ENCODE measurements at places on chromosomes 3 and 15.

DNA sequence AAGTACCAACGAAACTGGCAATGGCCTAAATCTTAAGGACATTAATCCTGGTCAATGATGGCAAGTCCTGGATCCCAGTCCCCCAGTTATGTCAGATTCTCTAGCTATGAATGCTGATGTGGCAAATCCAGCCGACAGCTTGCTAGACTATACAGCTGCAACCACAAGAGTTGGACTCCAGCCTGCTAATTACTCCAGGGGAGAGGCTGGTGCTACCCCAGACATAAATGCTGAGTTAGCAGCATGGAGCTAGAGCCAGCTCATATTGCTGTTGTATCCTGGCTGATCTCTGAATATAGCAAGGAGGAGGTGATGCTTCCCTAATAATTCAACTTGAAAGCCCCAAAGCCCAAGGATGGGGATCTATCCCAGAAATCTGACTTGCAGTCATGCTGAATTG is 207.1 kb downstream of the LRRN1 start:
- no peak for DNase-seq

DNA sequence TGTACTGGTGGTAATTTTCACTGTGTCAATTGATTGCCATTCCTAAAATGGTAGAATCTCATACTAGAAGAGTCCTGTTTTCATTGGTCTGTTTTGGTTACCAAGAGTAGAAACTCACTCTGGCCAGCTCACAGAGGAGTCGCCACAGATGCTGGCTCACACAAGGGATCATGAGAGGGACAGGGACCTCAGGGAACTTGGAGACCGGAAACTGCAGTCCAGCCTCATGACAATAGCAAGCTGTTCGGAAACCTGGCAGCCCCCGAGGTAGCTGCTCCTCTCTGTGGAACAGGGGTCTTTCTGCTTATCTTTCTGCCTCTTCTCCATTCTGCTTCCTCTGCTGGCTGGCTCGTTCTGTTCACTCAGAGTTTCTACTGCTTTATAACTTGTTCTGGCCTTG is 192.9 kb downstream of the PLCL2 start:
- DNase-seq = no peak

DNA sequence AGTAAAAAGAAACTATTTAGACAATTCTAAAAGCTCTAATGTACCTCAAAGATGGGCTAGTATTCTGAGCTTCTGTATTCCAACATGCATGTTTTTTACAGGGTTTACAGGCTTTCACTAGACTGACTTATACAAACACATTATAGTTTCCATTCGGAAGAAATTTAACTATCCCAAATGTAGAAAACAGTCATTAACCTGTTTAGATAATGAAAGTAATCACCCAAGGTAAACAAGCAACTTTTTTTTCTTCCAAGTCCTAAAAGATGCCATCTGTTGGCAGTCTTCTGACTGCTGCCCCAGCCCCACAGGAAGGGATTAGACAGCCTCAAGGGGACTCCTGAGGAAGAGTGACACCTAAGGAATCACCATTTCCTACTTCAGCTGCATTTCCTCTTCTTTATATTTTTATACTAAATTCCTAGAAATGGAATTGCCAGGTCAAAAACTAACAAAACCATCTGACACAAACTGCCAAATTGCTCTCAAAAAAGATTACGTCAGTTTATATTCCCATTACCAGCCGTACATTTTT is 25.5 kb downstream of the SIN3A start:
- DNase-seq = no peak

DNA sequence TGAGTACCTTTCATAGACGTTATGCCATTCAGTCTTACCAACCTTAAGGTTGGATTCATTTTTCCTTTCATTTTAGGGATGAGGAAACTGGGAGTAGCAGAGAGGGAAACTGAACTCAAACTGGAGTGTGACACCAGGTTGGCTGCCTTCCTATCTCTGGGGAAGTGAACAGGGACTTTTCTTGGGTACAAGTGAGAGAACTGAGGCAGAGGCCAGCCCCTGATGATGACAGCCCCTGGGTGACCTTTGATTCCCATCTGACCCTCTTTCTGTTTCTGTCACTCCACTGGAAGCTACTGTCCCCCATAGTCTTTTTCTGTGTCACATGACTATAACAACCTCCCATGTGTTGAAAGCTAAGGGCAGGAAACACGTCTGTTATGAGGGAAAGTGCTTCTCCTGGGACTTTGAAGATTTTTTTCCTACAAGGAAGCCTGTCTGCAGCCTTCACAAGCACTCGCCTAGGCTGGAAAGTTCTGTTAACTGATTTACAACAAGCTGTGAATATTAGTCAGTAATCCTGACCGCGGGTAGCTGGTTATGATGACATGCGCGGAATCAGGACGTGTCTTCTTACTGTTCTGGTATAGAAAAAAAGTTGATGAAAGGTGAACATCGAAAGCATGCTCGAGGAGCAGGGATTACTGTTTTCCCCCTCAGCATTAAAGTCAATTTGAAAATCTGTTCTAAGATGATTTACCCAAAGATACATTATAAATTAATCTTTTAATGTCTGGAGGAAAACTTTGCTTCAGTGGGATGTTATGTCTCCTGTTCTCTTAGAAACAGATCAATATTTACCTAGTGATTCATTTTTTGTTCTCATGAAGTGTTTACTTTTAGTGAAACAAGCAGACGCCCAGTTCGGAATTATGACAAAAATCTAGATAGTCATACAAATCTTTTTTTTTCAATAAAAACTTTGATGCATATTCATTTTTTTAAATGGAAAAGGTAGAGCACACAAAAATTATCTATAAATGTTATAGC is 31.5 kb downstream of the ABHD2 start:
- DNase-seq = no peak

GRCh38 chr15:34729056-34729455 is 25.7 kb downstream of the GJD2 start:
- DNase-seq = no peak

GRCh38 chr3:160196511-160197104 is 28.6 kb upstream of the C3orf80 start:
- DNase-seq = no peak

DNA sequence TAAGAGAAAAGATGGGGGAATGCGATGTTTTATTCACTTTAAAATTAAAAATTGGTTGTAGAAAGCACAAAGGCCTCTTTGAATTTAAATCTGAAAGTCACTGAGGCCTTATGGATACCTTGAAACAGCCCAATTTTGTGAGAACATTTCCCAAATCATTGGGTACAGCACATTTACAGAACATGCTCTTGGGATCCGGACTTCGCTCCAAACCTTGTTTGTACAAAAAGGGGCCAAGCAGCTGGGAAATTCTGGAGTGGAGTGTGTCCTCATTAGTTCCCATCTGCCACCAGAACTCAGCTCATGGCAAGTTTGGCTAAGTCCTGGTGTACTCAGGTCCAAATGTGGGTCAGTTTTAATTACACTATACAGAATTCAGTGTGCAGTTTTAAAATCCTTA is 254.2 kb downstream of the ZBTB20 start:
- no peak for DNase-seq

GRCh38 chr3:143633816-143634215 is 214.5 kb downstream of the SLC9A9 start:
- DNase-seq = no peak

- DNase-seq = no peak
Observed at GRCh38 chr3:108513961-108514360, 3.6 kb upstream of the MYH15 start.

GRCh38 chr3:9068051-9068450 is 104.8 kb upstream of the RAD18 start:
- DNase-seq = no peak

DNA sequence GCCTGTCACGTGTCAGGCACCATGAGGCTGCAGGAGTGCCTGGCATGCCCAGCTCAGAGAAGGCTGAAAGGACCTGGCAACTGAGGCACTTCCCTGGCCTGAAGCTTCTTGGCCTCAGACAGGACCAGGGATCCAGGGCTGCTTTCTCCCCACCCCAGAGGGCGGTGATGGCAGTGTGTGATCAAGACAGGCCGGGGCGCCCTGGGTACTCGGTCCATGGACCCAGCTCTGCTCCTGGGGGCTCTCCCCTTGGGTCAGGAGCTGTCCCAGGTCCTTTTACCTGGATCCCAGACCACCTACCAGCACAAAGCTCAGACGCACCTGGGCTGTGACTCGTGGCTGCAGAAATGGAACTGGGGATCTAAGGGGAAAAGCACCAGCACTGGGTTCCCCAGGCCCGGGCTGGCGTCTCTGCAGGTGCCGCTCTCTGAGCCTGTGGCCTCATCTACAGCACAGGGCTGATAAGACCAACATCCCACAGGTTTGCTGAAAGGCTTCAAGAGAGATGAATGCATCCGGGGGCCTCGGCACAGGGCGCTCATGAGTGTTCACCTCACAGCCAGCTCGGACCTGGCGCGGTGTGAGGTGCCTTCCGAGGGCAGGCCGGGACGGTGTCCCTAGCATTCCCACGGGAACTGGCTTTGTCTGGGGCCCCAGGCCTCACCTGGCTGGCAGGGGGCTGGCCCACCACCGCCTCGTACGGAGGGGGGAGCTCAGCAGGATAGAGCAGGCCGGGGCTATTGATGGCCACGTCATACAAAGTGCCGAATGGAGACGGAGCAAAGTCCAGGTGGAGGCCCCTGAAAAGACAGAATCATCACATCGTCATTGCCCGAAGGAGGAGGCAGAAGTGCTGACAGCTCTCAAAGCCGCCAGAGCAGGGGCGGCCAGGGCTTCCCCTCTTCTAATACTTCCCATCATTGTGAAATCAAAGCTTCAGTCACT is 133.6 kb downstream of the NSMCE3 start:
- no peak for DNase-seq

- DNase-seq = no peak
Observed at GRCh38 chr15:73325191-73325861, 43.4 kb downstream of the HCN4 start.

DNA sequence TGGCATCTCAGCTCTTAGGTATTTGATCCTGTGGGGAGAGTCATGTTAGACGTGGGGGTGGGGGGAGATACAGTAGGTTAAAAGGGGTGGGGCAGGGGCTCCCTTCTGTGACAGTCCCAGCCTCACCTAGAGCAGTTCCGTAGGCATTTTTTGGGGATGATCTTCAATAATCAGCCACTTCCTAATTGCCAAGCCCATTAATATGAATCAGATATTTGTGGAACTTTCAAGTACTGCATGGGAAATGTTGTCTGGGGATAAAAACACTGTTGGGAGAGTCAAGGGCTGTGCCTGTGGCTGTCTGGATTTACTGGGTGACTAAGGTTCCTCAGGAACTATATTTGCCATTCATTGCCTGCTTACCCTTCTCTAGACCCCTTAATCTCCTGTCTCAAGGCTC is 9.5 kb downstream of the C3orf52 start:
- no peak for DNase-seq

- no peak for DNase-seq
Observed at GRCh38 chr3:122246199-122246598, 62.7 kb downstream of the CASR start.

DNA sequence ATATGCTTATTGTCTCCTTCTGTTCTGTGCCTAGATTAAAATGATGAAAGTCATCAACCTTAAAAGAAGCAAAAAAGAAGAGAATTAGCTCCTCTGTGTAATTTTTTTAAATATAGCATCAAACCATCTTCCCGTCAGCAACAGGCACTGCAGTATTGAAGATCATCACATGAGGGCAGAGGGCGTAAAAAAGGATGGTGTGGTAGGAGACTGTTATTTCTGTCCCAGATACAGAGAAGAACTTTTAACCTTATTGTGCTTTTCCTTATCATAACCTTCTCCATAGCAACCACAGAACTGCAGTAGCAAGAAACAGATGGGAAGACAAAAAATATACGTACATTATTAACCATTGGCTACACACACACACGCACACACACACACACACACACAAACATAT is 88.8 kb downstream of the IGSF11 start:
- no peak for DNase-seq

DNA sequence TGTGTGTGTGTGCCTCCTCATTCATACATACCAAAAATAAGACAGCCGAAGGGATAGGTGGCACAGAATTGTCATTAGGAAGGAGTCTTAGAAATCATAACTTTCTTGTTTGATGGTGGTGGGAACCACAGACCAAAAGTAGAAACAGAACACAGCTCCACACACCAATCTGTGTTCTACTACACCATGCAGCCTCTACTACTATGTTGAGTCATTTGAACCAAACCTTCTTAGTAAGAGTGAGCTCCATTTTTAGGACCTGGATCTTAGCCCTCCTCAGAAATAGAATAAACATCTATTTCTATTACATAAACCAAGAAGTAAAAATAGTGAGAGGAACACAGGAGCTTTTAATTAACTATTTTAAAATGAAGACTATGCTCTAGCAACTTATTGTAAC is 27.9 kb upstream of the PLCH1 start:
- DNase-seq = no peak

DNA sequence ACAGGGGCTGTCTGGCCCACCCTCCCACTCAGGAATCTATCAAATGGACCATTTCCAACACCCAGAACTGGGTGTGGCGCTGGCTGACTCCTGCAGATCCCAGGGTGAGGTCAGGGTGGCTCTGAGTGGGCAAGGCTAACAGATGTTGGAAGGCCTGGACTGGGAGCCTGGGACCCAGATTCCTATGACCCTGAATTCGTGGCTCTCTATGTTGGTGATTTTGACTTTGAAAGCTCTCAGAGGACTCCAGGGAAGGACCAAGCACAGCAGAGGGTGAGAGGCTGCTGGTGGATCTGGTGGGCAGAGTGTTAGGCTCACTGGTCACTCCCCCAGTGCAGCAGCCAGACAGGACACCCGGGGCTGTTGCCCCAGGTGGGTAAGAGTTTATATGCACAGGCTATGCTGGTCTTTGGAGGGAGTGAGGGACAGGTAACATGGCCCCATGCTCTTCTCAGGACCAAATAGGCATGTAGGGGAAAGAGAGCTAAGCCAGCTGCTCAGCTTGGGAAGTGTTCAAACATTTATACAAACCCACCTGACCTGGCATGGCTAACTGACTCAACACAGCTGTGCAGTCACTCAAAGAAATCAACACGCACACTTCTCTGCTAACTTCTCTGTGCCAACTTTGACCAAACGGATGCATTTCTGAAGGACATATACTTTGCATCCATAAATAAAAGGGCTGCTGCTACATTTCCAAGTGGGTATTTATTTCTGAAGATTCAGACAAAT is 62.6 kb upstream of the RAB6B start:
- DNase-seq = no peak

DNA sequence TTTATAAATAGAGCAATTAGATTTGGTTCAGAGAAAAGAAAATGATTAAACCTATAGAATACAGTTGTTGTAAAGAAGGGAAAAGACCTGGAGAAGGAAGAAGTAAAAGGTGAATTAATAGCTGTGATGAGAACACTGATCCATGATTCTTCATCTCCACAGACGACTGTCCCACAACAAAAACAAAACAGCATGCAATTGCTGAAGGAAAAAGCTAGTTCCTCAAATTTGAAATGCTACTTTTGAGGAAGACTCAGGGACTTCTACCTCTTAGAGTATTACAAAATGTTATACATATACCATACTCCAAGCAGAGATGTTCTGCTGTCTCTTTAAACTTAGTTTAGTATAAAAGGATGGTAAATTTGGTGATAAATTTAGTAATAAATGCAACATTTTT is 21.5 kb downstream of the ALCAM start:
- no peak for DNase-seq

GRCh38 chr3:156957715-156958114 is 131.6 kb downstream of the LEKR1 start:
- no peak for DNase-seq

Measured in anterior cingulate cortex (tissue), 58 donors.